ENCODE measurements at places on chromosomes 6 and 20.

DNA sequence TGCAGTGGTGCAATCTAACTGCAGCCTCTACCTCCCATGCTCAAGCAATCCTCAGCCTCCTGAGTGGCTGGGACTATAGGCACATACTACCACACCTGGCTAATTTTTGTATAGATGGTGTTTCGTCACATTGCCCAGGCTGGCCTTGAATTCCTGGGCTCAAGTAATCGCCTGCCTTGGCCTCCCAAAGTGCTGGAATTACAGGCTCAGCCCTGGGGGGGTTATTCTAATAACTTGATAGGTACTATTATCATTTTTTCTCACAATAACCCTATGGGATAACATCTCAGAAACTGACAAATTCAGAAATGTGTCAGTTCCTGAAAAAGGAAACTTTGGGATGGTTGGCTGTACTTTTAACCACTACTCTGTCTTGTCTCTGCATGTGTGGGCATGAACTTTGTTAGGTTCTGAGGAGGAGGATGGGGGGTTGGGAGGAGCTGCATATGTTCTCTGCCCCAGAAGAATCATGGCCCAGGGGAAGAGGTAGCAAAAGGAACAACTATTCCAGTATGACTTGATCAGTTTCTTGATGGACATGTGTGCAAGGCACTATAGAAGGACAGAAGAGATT lies 169.9 kb downstream of the CARMIL1 start:
- no peak for DNase-seq

GRCh38 chr20:15570156-15570555 lies 1003.1 kb downstream of the KIF16B start:
- DNase-seq: no peak

DNA sequence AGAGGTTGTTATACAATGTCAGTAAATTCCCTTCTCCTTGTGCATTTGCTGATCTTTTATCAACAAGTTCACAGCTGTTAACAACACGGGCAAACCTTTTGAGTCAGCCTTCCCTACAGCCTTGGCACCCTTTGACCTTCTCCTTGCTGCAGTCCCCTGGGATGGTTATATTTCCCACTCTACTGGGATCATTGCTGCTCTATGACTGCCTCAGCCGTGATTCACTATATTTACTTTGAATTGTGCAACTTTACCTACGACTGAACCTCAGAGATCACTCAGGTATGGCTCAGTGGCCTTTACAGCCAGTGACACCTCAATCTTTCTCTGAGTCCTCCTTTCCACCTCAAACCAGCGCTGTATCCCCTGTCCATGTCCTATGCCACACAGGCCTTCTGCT lies 1293.3 kb downstream of the EPHA7 start:
- no peak for DNase-seq

- peak; percentile 12 for DNase-seq
Measured at GRCh38 chr20:22797103-22797502, 212.7 kb upstream of the FOXA2 start.

- no peak for DNase-seq
Measured at GRCh38 chr6:82113231-82113630, 134.3 kb downstream of the IBTK start.

DNA sequence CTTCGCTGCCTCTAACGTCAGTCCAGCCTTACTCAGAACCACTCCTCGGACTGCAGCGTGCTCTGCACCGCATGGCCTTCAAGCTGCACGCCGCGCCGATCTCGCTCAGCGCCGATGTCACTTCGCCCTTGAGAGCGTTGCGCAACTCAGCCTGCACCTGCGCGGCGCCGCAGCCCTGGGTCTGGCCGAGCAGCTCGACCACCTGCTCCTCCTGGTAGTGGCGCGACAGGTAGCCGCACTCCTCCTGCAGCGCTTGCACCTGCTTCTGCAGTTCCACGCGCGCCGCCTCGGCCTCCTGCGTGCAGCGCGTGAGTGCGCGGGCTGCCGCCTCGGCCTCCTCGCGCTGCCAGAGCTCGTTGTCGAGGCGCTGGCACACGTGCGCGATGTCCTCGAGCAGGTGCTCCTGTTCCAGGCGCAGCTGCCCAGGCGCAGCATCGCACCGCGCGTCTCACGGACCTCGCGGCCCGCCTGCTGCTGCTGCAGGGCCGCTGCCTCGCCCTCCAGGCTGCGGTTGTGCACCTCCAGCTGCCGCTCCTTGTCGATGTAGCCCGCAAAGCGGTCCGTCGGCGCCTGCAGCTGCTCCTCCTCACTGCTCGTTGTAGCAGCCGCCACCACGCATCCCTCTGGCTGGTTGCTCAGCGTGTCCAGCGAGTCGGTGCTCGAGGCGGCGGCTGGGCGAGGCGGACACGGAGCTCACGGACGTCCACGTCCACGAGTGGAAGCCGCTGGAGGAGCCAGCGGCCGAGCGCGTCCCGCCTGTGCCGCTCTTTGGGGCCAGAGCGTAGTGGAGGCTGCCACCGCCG lies 380.6 kb upstream of the CHD6 start:
- no peak for DNase-seq

DNA sequence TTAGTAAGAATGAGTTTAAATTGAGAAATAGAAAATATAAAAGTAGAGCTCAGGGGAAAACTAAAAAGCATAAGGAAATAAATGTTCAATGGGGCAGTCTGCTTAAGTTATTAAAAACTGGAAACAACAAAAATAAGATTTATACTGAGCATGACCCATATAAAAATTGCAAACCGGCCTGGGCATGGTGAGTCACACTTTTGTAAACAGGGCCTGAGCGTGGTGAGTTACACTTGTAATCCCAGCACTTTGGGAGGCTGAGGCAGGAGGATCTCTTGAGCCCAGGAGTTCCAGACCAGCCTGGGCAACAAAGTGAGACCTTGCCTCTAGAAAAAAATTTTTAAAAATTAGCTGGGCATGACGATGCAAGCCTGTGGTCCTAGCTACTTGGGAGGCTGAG lies 74.6 kb downstream of the TMEM244 start:
- no peak for DNase-seq

GRCh38 chr20:54058420-54059139 lies 11.8 kb downstream of the BCAS1 start:
- DNase-seq: no peak

- no peak for DNase-seq
Measured at GRCh38 chr20:61053487-61053886, 198.6 kb upstream of the CDH4 start.

GRCh38 chr20:32702706-32703425 lies 29.1 kb upstream of the C20orf203 start:
- DNase-seq: no peak
